NCI-H526 treated with DMSO at 0.1 percent for 48 hours (cell line): ENCODE measurements at places on chromosomes 7 and 10.

DNA sequence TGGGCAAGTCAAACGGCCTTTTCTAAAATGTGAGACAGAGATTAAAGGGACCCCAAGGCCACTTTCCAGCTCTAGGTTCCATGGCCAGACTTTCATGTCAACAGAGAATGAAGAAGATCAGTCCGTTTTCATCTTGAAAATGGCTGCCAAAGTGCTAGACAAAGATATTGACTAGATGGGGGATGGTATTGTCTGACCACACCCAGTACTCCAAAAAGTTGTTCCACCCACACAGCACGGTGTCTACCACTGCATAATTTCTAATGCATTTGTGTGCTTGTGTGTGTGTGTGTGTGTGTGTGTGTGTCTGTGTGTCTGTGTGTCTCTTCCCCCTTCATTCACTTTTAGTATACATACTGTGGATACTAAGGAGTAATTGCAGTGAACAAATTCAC lies 1.3 kb downstream of the COL1A2 start:
- DNase-seq: no peak

DNA sequence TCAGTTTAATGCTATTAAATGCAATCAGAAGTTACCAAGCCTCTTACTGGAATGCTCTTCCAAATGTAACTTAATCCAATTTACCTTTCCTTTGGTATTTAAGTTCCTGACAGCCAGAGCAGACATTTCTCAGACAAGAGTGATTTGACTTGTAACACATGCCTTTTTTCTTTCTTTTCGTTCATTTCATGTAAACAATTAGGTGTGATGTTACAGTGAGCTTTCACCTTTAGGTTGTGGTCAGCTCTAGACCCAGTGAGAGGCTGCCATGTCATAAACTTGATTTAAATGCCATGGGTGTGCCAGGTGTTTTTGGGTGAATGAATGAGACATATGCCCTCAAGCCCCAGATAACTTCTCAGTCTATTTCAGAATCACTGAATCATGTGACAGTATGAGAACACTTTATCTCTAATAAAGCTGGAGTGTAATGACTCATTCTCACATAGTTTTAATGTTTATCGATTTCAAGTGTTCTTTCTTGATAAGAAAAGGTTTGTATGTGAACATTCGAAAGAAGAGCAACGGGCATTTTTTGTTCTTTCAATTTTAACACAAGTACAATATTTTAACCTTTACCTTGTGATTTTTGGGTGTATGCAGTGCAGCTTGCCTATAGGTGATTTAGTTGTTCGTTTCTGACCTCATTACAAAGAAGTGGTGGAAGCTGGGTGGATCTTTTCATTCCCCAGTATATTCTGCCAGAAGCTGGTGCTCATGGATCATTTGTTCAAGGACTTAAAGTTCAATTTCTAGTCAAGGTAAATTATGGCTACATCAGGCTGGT lies 61.5 kb downstream of the CHN2 start:
- DNase-seq: no peak

- DNase-seq: no peak
Measured at GRCh38 chr7:74002474-74003017, 25.4 kb upstream of the ELN start.

- no peak for DNase-seq
Measured at GRCh38 chr7:151836191-151836926, 40.6 kb downstream of the PRKAG2 start.
